Caco-2 (cell line): ENCODE measurements at places on chromosomes 6 and 20.
A peak's percentile ranks its signal among the peaks of the same experiment; 100 is the strongest.

- no peak for DNase-seq
Observed at GRCh38 chr20:11054266-11054993, 380.6 kb upstream of the JAG1 start.

- no peak for DNase-seq
Observed at GRCh38 chr6:56037601-56038000, 162.2 kb upstream of the BMP5 start.

GRCh38 chr6:67231092-67231491 is 1404.0 kb upstream of the ADGRB3 start:
- no peak for DNase-seq

DNA sequence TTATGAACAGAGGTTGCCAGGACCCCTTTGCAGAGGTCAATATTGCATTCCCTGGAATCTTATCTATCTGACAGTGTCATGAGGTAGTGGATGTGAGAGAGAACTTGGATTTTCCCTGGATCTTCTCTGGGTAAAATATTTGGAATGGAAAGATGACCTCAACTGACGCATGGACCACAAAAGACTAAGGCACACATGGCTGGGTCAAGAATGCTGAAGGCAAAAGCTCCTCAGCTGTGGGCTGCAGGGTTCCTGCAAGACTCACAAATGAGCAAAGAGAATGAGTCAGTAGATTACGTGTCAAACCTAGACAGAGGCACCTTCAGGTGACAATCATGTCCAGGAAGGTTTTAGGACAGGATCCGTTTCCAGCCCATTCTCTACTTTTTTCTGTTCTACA is 484.0 kb downstream of the C6orf118 start:
- DNase-seq: no peak

GRCh38 chr6:124430740-124431318 is 531.4 kb upstream of the RNF217 start:
- no peak for DNase-seq

GRCh38 chr6:38127284-38127683 is 307.8 kb downstream of the ZFAND3 start:
- no peak for DNase-seq

- no peak for DNase-seq
Observed at GRCh38 chr20:52402950-52403349, 211.4 kb upstream of the ZFP64 start.

DNA sequence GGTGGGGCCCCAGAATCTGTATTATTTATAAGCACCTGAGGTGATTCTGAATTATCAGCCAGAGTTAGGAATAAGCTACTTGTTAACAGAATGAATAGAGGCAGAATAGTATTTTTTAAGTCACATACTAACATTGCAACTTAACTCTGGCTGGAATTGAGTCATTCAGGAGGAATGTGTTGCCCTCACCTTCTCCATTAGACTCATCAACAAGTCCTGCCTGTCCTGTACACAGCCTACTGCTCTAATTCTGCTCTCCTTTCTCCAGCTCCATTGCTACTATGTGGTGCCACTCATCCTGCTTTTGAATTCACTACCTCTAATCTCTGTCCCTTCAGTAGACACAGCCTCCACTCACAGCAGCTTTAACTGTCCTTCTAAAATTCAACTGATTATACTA is 669.4 kb downstream of the DHX35 start:
- no peak for DNase-seq

- DNase-seq: no peak
Observed at GRCh38 chr6:143183666-143184065, 123.0 kb downstream of the AIG1 start.

DNA sequence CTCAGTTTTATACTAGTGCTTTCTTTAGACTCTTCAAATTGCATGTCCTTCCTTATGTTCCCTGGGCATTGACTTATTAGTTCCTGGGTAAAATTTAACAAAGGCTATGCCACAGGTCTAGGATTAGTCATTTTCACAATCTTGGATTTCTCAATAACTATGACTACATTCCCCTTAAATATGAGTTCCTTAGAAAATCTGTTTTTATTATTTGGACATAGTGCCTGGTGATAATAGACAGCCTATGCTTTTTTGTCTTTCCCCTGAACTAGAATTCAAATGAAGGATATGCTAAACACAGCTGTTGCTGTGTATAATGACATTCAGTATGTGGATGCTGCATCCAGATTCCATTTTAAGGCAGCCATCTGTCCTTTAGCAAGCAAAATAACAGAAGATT is 1252.8 kb upstream of the GJE1 start:
- no peak for DNase-seq

GRCh38 chr20:52668626-52669025 is 303.5 kb upstream of the TSHZ2 start:
- DNase-seq: no peak

GRCh38 chr6:39850736-39851297 is 58.6 kb downstream of the DAAM2 start:
- DNase-seq: no peak

DNA sequence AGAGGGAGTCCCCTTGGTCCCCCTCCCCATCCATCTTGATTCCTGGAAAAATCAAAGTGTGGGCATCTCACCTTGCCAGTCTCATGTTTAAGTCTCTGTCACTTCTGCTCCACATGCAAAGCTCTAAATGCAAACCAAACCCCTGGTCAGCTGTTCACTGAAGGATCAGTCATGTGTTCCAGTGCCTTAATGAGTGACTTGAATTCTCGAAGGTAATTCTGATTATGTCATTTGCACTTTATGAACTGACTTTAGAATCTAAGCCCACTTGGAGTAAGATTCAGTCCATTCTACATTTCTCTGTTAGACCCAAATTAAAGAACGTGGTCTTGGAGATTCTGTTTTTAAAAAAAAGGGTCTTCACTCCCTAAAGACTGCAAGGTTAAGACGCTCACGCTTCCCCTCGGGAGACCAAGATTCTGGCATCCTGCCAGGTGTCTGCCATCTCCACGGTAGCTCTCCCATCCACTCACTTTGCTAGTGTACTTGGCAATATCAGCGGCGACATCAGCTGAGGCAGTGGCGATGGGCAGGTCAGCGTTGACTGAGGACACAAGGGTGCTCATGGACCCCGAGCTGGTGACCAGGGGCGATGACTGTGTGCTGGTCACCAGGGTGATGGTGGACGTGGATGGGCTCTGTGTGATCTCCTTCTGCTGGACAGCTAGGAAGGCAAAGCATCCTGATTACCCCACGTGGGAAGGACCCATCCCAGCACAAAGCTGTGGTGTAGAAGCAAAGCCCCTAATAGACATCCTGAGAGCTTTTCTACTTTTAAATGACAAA is 120.5 kb downstream of the ZMYND8 start:
- DNase-seq: no peak

DNA sequence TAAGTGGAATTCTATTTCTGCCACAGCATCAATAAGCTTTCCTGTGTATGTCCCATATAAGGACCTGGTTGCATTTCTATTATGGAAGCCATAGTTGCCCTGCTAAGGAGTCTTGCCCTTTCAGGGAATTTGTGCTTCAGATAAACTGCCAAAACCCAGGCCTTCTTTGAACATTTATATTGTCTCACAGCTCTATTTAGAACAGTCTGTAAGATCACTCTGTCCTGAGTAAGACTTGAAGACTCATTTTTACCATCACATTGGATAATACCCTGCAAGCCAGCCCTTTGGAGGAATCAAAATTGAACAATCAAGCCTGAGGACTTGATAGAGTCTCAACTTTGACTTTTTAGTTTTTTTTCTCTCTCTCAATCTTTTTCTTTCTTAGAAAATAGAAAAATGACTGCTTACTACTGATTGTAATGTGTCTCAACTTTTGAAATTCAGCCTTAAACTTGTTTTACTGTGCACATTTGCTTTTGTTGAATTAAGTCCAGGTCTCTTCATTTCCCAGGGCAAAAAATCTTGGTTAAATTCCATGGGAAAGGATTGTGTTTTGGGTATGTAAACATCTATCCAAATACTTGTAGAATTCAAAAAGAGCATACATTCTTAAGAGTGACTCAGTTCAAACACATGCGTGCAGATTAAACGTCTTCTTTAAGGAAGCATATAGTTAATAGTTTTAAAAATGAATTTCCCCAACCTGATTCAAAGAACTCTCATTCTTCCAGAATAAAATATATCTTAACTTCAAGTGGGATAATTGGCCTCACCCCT is 91.2 kb downstream of the PLCB1 start:
- no peak for DNase-seq

DNA sequence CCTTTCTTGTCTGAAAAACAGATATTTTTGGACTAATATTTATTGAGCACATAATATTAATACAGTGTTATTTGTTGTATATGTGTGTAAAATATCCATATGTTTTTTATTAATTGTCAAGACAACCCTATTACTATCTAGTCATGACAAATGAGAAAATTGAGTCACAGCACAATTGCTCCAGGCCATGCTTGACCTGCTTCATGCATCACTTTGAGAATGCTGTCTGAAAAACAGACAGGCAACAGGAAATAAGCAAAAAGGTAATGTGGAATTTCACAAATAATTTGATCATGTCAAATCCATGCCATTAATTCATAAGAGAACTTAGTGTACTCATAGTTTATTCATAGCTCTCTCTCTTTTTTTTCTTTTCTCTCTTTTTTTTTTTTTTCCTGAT is 246.5 kb downstream of the RIMS1 start:
- no peak for DNase-seq

GRCh38 chr6:148780918-148781436 is 34.1 kb downstream of the UST start:
- DNase-seq: no peak

- peak; percentile 85 for DNase-seq
Observed at GRCh38 chr20:48725555-48725991, 102.2 kb downstream of the PREX1 start.

GRCh38 chr6:135291288-135292076 is 110.4 kb downstream of the MYB start:
- peak; percentile 57 for DNase-seq

DNA sequence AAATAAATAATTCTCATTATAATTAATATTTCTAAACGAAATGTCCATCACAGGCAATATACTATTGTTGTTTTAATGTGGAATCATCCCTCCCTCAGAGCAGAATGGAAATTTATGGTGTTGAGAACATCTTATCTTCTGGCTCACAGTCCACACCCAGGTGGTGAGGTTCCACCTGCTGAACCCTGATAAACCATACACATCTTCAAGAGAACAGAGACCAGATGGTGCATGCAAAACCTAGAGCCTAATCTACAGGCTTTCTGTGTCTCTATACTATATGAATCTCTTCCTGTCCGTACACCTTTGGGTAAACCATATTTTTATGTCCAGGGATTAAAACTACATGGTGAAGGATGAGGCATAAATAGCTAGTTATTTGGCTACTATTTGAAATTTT is 52.3 kb upstream of the UFL1 start:
- no peak for DNase-seq

GRCh38 chr6:107353773-107354382 is 105.5 kb downstream of the PDSS2 start:
- no peak for DNase-seq

GRCh38 chr6:69732045-69732444 is 64.8 kb downstream of the LMBRD1 start:
- no peak for DNase-seq

DNA sequence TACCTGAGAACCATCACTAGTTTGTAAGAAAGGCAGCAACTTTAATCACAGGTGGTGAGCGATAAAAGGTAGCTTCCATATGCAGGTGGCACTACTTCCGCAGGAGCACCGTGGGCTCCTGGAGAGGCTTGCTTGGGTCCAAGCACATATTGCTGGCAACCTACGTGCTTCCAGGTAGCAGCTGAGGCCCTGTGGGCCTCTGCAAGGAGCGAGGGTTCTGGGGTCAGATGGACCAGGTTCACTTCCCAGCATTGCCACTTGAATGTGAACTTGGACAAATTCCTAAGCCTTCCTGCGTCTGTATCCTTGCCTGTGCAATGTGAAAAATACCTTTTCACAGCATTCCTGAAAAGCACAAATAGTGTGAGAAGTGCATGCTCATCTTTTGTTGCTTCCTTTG is 31.0 kb downstream of the TXNDC5 start:
- no peak for DNase-seq

GRCh38 chr20:63611646-63612045 is 15.3 kb downstream of the GMEB2 start:
- no peak for DNase-seq

DNA sequence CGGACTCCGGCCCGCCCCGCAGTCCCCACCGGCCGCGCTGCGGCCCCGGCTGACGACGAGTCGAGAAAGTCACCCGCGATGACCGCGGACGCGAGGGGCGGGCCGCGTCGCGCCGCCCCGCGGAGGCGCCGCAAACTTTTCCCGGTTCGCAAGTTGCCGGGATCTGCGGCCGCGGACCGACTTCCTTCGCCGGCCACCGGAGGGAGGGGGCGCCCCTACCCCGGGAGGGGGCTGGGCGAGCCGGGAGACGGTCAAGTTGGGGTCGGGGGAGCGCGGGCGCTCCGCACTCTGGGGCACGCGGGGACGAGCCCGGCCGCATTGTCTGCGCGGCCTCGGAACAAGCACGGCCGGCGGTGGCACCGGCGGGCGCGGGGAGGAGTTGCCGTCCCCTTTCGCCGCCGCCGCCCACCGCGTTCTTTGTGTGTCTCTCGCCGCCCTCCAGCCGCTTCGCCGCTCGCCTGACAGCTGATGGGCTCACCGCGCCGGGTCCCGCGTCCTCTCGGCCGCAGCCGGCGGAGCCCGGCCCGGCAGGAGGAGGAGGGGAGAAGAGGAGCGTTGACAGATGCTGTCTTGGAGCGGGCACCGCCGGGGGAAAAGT is 131.6 kb downstream of the OGFRL1 start:
- no peak for DNase-seq
